ENCODE measurements at places on chromosomes 5 and 9.

DNA sequence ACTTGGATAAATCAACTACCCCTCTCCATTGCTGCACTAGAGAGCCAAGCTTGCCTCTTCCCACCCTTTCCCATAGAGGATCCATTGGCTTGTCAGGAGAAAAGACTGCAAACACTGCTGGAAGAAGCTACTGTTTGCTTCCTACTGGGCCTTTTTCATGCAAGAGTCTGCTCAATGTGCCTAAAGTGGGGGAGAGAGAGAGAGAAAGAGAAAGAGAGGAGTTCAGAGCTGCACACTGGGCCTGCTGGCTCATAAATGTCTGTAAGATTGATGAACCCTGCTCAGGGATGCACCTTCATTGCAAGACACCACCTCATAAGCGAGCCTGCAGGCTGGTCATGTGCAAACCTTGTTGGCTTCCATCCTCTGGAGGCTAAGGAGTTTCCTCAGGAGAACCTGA, 269.4 kb downstream of the ZNF608 start:
- no peak for DNase-seq

DNA sequence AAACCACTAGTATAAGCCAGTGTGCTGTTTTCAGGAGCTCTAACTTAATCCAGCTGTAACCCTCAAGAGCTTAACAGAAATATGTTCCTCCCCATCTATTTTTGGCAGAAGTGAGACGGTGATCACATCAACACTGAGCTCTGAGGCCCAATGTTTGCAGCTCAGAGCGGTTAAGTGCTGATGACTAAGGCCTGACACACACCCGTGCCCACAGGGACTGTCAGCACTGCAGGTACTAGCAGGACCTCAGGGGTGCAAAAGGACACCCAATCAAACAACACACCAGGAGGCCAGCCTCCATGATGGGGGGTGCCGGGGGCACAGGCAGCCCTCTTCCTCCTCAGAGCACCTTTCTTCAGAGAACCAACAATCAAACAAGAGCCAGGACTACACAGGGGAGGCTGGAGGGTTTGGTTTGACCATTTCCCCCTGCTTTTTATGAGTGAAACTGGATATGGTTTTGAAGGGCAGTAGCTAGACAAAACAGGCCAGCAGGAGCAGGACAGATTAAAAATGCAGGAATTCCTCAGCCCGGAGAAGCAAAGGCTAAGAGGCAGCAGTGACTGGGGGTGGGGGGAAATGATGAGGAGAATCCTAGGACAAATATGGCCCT, 61.3 kb downstream of the RAPGEF1 start:
- DNase-seq: peak; percentile 93

DNA sequence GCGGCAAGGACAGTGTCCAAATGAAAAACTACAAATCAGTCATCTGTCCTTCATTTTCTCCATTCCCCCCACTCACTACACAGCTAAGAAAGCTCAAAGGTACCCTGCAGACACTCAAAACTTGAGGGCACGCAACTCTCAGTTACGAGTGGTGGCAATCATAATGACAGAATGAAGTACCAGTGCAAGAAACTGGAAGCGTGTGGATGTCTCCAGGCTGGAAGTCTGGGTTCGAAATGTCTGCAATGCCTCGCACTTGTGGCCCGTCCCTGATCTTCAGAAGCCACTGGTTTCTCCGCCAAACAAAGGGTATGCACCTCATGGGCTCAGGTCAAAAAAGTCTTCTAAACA, 597 bp upstream of the CENPH start:
- DNase-seq: peak; percentile 2

DNA sequence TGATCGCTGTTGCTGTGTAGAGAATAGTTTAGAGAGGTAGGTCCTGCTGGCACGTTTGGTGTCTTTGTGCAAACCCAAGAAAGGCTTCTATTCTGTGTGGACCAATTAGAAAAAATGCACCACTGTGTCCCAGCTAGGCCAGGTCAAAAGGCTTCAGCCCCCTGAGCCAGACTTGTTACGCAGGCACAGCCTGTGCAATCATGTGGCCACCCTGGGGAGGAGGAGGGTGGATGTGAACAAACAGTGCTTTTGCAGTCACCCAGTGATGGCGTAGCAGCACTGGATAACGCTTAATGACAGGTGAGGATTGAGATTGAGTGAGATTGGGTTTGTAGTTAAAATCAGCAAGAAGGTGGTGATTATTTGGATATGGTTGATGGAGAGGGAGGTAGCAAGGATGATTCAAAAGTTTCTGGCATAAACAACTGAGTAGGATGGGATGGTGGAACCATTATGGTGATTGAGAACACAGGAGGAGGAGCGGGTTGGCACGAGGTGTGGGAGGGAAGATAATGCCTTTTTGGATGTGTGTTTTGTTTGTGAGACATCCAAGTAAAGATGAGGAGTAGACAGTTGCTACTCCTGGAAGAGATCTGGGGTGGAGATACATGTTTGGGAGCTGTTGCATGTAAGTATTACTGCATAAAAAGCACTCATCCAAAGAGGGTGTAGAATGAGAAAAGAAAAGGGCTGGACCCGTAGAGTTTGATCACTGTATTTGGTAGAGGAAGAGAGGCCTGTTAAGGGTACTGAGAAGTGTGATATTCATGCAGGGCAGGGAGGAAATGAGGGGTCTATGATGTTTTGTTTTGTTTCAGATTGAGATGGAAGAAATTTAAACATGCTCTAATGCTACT, 6.7 kb downstream of the GCNT1 start:
- DNase-seq: no peak

DNA sequence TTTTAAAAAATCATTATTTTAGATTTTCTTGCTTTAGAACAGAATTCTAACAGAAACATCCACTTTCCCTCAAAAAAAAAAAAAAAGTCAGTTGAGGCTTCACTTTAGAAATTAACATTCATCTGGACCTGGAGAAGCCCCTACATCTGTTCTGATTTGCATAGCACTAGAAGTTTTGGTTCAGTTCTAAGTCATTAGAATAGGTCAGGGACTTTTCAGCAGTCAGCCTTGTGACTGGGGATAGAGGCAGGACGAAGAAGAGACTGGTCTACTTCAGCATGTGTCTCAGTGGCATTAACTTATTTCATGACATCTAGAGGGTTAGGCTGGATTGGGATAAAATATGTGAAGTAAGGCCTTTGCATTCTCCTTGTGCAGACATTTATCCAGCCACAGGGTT, 215.8 kb upstream of the DAB2 start:
- no peak for DNase-seq

GRCh38 chr5:109916481-109917153, 226.9 kb downstream of the MAN2A1 start:
- DNase-seq: no peak

DNA sequence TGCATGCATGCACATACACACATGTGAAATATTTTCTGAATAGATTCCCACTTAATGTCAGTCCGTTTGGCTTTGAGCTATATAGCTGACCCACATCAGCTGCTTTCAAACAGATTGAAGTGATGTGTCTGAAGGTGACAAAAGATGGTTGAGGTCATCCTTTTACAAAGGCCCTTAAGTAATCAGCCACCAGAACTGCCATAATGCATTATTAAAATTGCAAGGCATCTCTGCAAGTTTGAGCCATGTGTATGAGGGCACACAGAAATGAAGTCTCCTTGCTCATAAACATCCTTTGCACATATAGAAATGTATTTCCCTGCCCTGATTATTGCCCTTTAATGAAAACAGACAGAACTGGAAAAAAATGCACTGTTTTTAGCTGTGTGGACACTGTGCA, 1043.0 kb upstream of the C9orf72 start:
- no peak for DNase-seq

GRCh38 chr5:18745988-18746615, 1111.8 kb downstream of the TAF11L14 start:
- DNase-seq: no peak

- DNase-seq: no peak
Measured at GRCh38 chr5:148912146-148912545, 85.7 kb downstream of the ADRB2 start.

DNA sequence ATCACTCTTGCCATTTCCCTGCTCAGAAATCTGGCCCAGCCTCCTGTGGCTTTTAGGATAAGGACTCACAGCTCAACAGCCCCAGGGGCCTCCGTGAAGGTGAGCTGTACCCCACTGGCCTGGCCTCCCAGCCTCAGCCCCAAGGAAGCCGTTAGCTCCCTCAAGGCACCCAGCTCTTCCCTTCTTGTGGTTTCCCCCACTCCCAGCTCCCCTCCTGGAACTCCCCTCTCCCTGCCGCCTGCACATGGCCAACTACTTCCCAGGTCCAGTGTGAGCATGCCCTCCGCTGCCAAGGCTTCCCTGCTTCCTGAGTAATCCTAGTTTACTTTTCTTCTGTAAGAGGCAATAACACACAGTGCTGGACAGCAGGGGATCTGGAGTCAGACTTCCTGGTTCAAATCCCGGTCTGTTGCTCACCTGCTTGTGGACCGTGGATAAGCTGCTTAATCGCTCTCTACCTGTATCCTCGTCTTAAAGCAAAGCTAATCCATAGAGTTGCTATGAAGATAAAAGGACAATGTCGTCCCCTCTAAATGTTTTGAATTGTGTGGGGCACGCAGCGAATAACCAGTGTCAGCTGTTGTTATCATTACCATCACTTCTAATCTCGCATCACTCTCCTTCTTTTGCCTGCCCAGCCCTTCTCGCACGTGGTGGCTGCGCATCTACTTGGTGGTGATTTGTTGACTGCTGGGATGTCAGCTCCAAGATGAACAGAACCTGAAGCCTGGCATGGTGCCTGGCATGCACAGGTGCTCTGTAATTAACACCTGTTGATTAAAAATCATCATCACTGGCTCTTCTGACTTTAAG, 86.6 kb downstream of the C5orf15 start:
- DNase-seq: no peak

DNA sequence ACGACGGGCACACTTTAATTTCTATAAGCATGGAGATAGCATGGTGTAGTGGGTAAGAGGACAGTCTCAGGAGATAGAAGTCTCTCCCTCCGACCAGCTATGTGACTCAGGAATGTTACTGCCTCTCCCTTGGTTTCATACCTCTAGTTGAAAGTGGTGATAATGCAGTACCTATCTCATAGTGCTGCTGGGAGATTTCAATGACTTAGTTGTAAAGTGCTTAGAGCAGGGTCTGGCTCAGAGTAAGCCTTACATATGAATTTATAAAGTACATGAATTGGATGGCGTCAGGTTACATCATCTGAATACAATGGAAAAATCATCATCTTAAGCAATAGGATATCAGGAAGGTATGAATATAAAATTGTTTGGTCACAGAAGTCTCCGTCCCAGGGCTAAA, 952.8 kb upstream of the EDIL3 start:
- DNase-seq: no peak

GRCh38 chr5:110562191-110562590, 164.3 kb downstream of the TMEM232 start:
- DNase-seq: no peak

- no peak for DNase-seq
Measured at GRCh38 chr5:143776951-143777350, 35.0 kb upstream of the HMHB1 start.

GRCh38 chr5:56974241-56974640, 22.3 kb upstream of the MIER3 start:
- no peak for DNase-seq

- no peak for DNase-seq
Measured at GRCh38 chr5:132499440-132500243, 9.1 kb upstream of the IRF1 start.

DNA sequence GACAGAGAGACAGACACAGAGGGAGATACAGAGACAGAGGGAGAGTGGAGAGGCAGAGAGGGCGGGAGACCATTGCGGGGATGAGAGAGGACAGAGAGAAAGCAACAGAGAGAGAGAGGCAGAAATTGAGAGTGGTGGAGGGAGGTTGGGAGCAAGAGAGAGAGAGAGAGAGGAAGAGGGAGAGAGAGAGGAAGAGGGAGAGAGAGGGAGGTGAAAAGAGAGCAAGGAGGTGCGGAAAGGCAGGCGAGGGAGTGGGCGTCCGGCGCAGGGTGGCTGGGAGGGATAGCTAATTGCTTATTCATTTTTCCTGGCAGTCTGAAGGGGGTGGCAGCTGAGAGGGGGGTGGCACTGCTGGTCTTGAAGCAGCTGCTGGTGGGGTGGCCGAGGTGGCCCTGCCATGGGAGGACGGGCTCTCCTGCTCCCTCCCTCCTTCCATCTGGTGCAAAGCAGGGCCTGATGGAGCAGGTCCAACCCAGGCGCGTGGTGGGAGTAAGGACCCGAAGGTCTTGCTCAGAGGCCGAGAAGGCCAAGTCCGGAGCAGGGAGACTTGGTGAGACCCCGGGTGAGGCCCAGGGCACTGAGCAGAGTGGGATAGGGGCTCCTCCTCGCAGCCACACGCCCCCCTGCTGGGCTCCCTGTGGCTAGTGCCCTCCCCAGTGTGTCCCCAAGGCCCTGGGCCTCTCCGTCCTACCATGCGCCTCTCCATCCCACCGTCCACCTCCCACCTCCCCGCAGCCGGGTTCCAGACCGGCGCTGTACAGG, 25.3 kb upstream of the RNU6ATAC start:
- no peak for DNase-seq

DNA sequence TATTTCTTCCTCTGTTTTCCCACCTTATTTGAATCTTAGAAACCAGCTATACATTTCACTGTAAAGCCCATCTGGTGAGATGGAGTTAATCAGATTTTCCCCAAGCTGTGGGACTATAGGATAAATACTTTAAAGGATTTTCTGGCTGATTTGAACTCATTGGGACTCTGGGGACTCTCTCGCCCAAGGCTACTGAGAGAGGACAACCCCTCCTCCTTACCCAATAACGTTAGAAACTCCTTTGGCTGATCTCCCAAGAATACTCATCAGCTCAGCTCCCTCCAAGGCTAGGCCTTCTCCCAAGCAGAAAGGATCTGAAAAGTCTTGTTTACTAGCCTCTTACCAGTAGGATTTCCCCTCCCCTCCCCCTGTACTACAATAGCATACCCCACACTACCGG, 1.5 kb upstream of the GLRA1 start:
- no peak for DNase-seq

- DNase-seq: peak; percentile 79
Measured at GRCh38 chr5:150599917-150600511, 40.4 kb upstream of the SYNPO start.

GRCh38 chr5:126808521-126808988, 31.6 kb downstream of the LMNB1 start:
- peak; percentile 7 for DNase-seq

DNA sequence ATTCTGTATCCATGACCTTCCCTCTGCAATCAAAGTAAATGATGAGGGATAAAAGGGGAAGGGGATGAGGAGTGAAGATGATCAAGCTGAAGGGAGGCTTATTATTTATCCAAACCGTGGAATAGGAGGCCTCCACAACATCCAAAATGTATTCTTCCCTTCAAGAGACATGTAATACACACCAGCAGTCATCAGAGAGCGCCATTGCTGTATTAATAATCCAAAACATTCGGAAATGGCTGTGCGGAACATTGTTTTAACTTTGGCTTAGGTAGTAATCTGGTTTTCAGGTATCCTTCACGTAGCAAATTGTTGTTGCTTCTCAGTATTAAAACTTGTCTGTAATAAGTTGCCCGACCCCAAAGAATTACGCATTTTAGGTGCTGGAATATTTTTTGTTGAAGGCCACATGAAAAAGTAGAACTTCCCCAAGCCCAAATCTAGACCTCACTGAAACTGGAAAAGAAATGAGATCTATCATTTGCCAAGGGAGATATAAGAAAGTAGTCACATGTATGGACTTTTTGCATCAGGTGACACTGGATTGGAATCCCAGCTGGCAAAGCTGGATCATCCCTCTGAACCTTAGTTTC, 2.6 kb upstream of the BOD1 start:
- DNase-seq: peak; percentile 49
